ENCODE measurements at places on chromosomes 4 and X. TPM values are rescaled to one million over a fixed set of nuclear protein-coding genes. Genes with fewer than 3 reads are reported as not detected.

AWAT2 gene
- not detected for total RNA-seq

MAGEA10 gene
- not detected for total RNA-seq

GRCh38 chrX:10833299-10834169 is 213.1 kb upstream of the MID1 start:
- no peak for DNase-seq

- DNase-seq = no peak
Measured at GRCh38 chr4:84413976-84414375, 85.1 kb downstream of the NKX6-1 start.

DNA sequence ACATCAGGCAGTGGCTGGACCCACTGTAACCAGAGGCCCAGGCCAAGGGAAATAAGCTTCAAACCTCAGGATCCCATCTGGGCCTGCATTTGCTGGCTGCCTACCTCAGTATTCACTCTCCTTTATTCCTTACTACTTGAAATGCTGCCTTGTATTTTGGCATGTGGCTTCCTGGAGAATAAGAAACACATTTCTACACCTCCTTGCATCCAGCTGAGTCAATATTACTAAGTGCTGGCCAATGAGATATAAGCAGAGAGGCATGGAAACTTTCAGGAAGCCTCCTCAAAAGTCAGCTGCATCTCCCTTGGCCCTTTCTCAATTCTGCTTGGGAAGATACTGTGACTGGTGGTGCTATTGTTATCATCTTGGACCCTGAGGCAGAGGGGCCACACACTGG is 59.8 kb upstream of the RELL1 start:
- DNase-seq = no peak

GRCh38 chrX:153200462-153200861 is 21.4 kb downstream of the MAGEA1 start:
- no peak for DNase-seq

All from epithelial cell of proximal tubule (primary cell).